ENCODE measurements at places on chromosomes 2 and 18. TPM values are rescaled to one million over a fixed set of nuclear protein-coding genes. Genes with fewer than 3 reads are reported as not detected.
A peak's percentile ranks its signal among the peaks of the same experiment; 100 is the strongest.

Gene CACNB4
- 3.3 TPM for total RNA-seq

Gene VIL1
- total RNA-seq, result 0.54 TPM

DNA sequence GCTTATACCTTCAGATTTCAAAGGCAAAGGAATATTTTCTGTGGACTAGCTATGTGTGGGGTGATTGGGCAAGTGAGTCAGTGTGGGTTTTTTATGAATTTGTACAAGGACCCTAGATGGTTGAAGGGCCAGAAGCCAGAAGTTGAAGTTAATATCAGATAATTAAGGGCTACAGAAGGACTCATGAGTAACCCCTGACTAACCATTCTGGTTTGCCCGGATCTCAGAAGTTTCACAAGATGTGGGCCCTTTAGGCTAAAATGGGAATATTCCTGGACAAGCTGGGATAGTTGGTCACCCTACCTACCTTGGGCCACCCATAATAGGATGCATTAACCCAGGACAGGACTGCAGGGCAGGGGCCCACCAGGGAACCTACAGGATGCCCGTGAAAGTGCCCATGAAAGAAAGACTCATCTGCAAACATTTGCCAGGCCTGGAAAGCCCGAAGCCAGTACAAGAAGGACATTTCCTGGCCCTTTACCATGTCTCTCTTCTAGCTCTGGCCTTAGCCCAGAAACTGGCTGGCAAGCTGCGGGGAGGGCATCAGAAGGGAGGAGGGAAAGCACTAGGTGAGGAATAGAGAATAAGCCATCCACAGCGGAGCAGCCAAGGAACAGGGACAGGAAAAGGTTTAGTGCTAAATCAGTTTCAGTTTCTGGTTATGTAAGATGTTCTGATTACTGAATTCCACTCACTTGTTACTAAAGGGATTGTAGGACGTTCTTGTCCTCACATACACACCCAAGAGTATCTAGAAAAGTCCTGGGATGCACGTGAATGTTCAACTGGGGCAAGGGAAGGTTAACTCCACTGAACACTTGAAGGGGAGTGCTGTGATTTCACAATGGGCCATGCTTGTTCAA is 33.6 kb downstream of the GCG start:
- H3K4me3 ChIP-seq, result no peak overlapping the region
- no peaks in the 10 kb centered on the region for H3K4me1 ChIP-seq
- no peak overlapping the region for H3K27ac ChIP-seq
- H3K27me3 ChIP-seq, result no peaks in the 10 kb centered on the region
- DNase-seq, result no peak
- no peaks in the 10 kb centered on the region for H3K36me3 ChIP-seq

Gene SIX3
- total RNA-seq, result not detected

DNA sequence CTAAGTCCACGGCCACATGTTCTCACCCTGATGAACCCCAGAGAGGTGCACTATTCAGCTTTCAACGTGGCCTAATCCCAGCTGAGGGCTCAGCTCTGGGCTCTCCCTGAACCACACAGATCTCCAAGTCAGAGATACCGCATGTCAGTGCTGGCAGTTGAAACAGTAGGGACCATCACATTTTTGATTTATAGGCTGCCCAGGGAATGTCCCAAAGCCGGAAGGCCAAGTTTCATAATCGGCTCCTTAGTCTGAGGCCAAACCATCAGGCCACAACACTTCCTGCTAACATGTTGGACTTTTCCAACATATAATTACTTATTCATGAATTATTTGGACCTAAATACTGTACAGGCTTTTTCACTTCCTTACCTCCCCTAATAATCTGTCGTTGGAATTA is 91.9 kb upstream of the KLHL29 start:
- DNase-seq, result no peak
- H3K27me3 ChIP-seq, result no peaks in the 10 kb centered on the region
- H3K4me1 ChIP-seq, result peaks cover 65% of the 10 kb centered on the region
- no peaks in the 10 kb centered on the region for H3K36me3 ChIP-seq

Gene CRYBA2
- not detected for total RNA-seq

GRCh38 chr2:230901006-230901405 is 24.0 kb downstream of the GPR55 start:
- H3K27me3 ChIP-seq, result peaks cover 42% of the 10 kb centered on the region
- H3K4me3 ChIP-seq, result no peak overlapping the region
- no peaks in the 10 kb centered on the region for H3K36me3 ChIP-seq
- no peak overlapping the region for H3K27ac ChIP-seq

DNA sequence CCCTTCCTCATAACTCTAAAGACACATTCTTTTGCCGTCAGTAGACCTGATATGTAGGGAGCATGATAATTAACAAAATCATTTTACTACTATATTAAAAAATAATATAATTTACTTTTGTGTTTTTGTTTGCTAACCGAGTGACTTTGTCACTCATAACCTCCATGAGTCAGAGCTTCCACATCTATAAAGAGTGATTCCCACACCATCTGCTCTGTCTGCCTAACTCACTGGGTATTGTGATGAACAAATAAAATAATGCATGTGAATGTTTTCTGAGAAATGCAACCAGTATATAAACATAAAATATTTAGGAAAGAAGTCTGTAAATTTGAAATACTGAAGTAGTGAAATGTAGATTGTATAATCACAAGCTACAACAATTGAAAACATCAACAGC is 123.4 kb upstream of the DSEL start:
- H3K27me3 ChIP-seq, result peaks cover 2% of the 10 kb centered on the region
- H3K4me3 ChIP-seq, result no peak overlapping the region
- DNase-seq, result no peak
- H3K4me1 ChIP-seq, result no peaks in the 10 kb centered on the region
- H3K36me3 ChIP-seq, result no peaks in the 10 kb centered on the region

GRCh38 chr2:218959141-218959731 is at the start of gene CDK5R2:
TSS of gene CDK5R2 (plus strand) at chr2:218959666. CDS start at chr2:218959821, 155 bp downstream.
- no peaks in the 10 kb centered on the region for H3K36me3 ChIP-seq
- peak within 1 kb of the TSS; percentile 80 for H3K4me3 ChIP-seq

DNA sequence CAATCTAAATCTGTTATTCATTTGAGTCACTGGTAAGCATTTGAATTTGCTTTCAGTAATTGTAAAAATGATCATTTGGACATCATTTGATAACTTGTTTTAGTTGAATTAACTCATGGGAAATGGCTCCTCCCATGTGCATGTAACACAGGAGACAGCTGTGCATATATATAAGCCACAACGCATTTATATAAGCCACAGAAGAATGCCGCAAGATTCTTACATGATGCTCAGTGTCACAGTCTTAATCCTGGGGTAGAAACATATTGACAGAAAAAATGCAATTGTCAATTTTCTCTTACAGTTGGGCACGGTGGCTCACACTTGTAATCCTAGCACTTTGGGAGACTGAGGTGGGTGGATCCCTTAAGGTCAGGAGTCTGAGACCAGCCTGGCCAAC is 13.3 kb upstream of the IAH1 start:
- peaks cover 31% of the 10 kb centered on the region for H3K36me3 ChIP-seq
- no peak for DNase-seq
- H3K27me3 ChIP-seq, result no peaks in the 10 kb centered on the region

Gene MALL
- total RNA-seq, result 5.4 TPM

DNA sequence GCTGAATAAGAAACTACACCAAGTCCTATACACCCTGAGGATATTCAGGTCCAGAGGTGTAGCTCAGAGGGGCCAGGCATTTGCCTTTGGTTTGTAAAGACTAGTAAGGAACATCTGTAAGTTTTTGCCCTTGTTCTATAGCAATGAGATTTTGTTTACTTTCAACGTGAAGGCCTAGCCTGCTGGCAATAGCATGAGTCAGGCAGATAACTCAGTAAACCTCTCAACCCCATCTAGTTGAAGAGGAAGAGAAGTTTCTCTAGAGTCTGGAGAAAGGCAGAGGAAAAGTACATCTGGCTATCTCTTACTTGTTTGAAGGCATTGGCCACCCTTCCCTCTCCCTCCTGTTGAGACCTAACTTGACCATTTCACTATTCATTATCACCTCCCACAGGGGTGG is 70.3 kb upstream of the ZNF521 start:
- H3K36me3 ChIP-seq, result no peaks in the 10 kb centered on the region
- no peaks in the 10 kb centered on the region for H3K27me3 ChIP-seq
- H3K27ac ChIP-seq, result no peak overlapping the region
- H3K4me1 ChIP-seq, result peaks cover 15% of the 10 kb centered on the region

Gene NYAP2
- not detected for total RNA-seq

- no peak overlapping the region for H3K4me3 ChIP-seq
- no peak for DNase-seq
- H3K27ac ChIP-seq, result no peak overlapping the region
- H3K27me3 ChIP-seq, result no peaks in the 10 kb centered on the region
- peaks cover 12% of the 10 kb centered on the region for H3K4me1 ChIP-seq
These were observed 121.2 kb upstream of the TANK start for GRCh38 chr2:161039071-161039470.

- no peak overlapping the region for H3K4me3 ChIP-seq
- peaks cover 11% of the 10 kb centered on the region for H3K4me1 ChIP-seq
- H3K36me3 ChIP-seq, result no peaks in the 10 kb centered on the region
- no peak for DNase-seq
These were observed 484.3 kb downstream of the THSD7B start for GRCh38 chr2:137249463-137250130.

Gene IL36G
- total RNA-seq, result not detected

- no peak for DNase-seq
- no peaks in the 10 kb centered on the region for H3K36me3 ChIP-seq
- H3K4me1 ChIP-seq, result peaks cover 7% of the 10 kb centered on the region
- no peak overlapping the region for H3K27ac ChIP-seq
- peaks cover 23% of the 10 kb centered on the region for H3K27me3 ChIP-seq
These were observed 164.5 kb downstream of the PTH2R start for GRCh38 chr2:208570851-208571763.

GRCh38 chr2:52970642-52971041 is 797.0 kb upstream of the CHAC2 start:
- H3K4me1 ChIP-seq, result peaks cover 10% of the 10 kb centered on the region
- no peaks in the 10 kb centered on the region for H3K36me3 ChIP-seq
- H3K27ac ChIP-seq, result no peak overlapping the region
- no peak for DNase-seq
- H3K4me3 ChIP-seq, result no peak overlapping the region

Gene TEX44
- not detected for total RNA-seq

DNA sequence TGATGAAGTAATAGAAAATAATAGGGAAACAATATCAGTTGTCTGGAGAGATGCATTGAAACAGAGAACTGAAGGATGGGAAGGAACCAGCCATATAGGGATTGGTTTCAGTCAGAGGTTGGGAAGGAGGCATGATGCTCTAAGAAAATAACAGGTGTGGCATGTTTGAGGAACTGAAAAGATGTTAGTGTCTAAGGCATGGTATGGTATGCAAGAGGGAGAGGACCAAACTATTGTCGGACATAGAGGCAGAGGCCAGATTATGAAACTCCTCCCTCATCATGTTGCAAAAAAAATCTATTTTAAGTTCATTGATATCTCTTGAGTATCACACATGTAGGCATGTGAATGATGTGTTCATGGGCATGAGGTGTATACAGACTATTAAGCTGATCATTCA is 48.9 kb upstream of the EMILIN2 start:
- no peaks in the 10 kb centered on the region for H3K4me1 ChIP-seq
- H3K4me3 ChIP-seq, result no peak overlapping the region
- no peak overlapping the region for H3K27ac ChIP-seq
- H3K27me3 ChIP-seq, result no peaks in the 10 kb centered on the region
- DNase-seq, result no peak

Gene ERLEC1
- total RNA-seq, result 34.2 TPM

GRCh38 chr2:196096264-196096663 is 27.6 kb upstream of the DNAH7 start:
- peaks cover 12% of the 10 kb centered on the region for H3K4me1 ChIP-seq
- no peak overlapping the region for H3K4me3 ChIP-seq
- H3K36me3 ChIP-seq, result no peaks in the 10 kb centered on the region
- DNase-seq, result no peak
- H3K27ac ChIP-seq, result no peak overlapping the region

DNA sequence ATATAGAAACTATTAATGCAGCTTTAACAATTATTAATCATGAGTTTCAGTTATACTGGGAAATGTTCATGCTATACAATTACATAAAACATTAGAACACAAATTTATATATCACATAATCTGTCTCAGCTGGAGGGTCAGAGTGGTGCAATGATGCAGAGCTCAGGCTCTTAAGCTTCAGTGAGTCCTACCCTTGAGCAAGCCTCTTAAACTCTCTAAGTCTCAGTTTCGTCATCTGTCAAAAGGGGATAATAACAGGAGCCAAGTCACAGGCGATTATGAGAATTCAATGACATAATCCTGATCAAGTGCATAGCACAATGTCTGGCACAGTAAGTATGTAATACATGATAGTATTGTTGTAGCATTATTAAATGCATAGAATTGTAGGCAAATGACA is 46.0 kb downstream of the LAMA1 start:
- H3K27ac ChIP-seq, result no peak overlapping the region
- H3K4me1 ChIP-seq, result peaks cover 42% of the 10 kb centered on the region
- DNase-seq, result no peak
- peaks cover 9% of the 10 kb centered on the region for H3K36me3 ChIP-seq

DNA sequence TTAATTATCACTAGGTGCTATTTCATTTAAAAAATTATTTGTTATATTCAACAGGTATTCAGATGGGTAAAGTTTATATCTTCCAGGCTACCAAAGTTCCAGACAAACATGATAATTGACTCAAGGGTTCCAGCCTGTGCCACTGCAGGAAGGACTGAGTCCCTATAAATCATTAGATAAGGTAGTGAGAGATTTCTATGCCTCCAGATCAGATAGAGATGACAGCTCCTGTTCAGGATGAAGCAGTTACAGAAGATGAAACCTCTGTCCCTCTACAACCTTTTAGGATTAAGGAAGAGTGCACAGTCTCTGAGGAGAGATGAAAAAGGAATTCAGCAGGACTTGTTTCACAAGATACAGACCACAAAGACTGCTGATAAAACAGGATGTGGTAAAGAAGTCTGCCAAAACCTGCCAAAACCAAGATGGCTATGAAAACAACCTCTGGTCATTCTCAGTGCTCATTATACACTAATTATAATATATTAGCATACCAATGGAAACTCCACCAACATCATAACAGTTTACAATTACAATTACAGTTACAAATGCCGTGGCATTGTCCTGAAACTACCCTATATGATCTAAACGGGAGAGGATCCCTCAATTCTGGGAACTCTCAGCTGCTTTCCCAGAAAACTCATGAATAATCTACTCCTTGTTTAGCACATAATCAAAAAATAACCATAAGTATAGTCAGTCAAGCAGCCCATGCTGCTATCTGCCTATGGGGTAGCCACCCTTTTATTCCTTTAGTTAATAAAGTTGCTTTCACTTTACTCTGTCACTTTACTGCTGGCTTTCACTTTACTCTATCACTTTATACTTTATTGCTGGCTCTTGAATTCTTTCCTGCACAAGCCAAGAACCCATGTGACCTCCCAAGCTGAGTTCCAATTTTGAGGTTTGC is 288.5 kb downstream of the PDE11A start:
- peak overlapping the region; percentile 4 for H3K27ac ChIP-seq
- H3K27me3 ChIP-seq, result no peaks in the 10 kb centered on the region
- no peak for DNase-seq
- peaks cover 4% of the 10 kb centered on the region for H3K36me3 ChIP-seq
- H3K4me1 ChIP-seq, result peaks cover 22% of the 10 kb centered on the region
- H3K4me3 ChIP-seq, result no peak overlapping the region

DNA sequence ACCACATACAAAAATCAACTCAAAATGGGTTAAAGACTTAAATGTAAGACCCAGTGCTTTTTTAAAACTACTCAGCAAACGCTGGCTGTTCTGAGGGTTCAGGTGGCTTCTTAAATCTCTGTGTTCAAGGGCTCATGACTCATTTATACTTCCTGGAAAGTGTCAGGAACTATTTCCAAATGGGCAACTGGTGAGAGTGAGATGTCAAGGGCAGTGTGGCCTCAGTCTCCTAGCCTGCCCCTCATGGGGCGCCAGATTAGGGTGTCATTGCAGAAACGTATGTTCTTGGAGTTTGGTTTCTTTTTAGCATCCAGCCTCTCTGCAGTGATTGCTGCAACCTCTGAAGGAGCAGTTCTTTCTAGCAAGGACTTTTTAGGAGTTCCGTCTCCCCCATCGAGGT is 485.4 kb downstream of the TNS1 start:
- H3K27ac ChIP-seq, result no peak overlapping the region
- no peak for DNase-seq
- H3K4me1 ChIP-seq, result peaks cover 11% of the 10 kb centered on the region
- H3K36me3 ChIP-seq, result peaks cover 2% of the 10 kb centered on the region
- H3K27me3 ChIP-seq, result no peaks in the 10 kb centered on the region
